ENCODE measurements at places on chromosomes 11 and 22. TPM values are rescaled to one million over a fixed set of nuclear protein-coding genes. Genes with fewer than 3 reads are reported as not detected.

Gene MLC1
- total RNA-seq = not detected

Gene MUC5AC
- not detected for total RNA-seq

Gene DDI1
- total RNA-seq = not detected

Gene MYOD1
- total RNA-seq = not detected

Gene PDE3B
- 3.3 TPM for total RNA-seq

Gene TRIM6
- total RNA-seq = 2.6 TPM

Gene NAALADL1
- 10.8 TPM for total RNA-seq

Gene LARGE2
- total RNA-seq = not detected

Gene MAJIN
- total RNA-seq = not detected

Gene SLC22A6
- total RNA-seq = not detected

Gene PATL1
- 9.2 TPM for total RNA-seq

Gene CD81
- total RNA-seq = 251 TPM

Gene KCNQ1OT1
- total RNA-seq = 4.7 TPM

Gene PRRG4
- not detected for total RNA-seq

Gene RCOR2
- 2.7 TPM for total RNA-seq

Gene MUC2
- not detected for total RNA-seq

Gene EEF1G
- 1,333 TPM for total RNA-seq

Data from subcutaneous preadipocyte (primary cell).